ENCODE measurements at places on chromosomes 7 and 10.
A peak's percentile ranks its signal among the peaks of the same experiment; 100 is the strongest.

DNA sequence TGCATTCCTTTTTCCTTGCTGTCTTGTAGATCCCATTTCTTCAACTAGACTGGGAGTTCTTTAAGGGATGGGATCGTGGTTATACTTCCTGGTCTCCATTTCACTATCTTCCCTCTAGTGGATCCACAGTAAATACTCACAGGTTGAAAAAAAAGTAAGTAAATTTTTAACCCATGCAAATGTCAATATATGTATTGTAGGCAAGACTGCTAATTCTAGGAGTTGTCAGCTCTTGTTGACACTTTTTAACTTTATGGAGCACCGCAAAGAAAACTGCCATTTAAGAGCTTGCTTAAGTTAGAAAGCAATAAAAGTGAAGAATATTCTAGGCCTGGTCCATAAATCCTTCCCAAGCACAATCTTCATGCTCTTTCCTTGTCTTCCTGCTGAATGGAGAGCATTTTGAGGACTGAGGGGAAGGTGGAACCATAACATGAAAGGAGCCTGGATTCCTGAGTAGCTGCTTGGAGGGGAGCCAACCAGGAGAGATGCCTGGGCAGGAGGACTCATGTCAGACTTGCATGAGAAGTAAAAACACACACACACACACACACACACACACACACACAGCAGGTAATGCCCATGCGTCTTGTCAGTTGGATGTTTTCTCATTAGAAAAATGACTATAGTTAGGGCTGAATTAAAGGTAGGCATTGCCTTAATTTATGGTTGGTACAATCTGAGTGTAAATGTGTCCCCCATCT, 32.2 kb downstream of the VWA2 start:
- DNase-seq, result no peak

- peak; percentile 40 for DNase-seq
Observed at GRCh38 chr7:4204513-4205165, 477.5 kb upstream of the FOXK1 start.

GRCh38 chr10:29356931-29357330, 68.1 kb downstream of the LYZL1 start:
- DNase-seq, result no peak

- DNase-seq, result no peak
Observed at GRCh38 chr10:114905450-114905849, 32.5 kb upstream of the TRUB1 start.

- no peak for DNase-seq
Observed at GRCh38 chr10:122617476-122618270, 57.1 kb downstream of the DMBT1 start.

- DNase-seq, result no peak
Observed at GRCh38 chr10:43315535-43316207, 48.8 kb upstream of the RASGEF1A start.

- DNase-seq, result no peak
Observed at GRCh38 chr7:613442-614140, 93.9 kb upstream of the PDGFA start.

DNA sequence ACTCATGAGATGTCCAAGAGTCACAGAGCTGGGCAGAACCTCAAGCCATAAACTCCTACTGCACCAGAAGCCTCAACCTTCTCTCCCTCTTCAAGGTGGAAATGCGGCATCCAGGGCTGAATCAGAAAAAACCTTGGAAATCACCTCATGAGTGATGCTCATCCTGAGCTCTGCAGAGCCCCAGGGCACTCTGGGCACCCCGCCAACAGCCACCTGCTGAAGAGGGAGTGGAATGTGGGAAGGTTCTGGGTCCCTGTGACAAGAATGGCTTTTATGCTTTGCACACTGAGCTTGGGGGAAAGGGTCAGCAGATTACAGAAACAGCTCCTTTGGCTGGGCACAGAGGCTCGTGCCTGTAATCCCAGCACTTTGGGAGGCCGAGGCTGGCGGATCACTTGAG, 18.8 kb downstream of the NUDT1 start:
- no peak for DNase-seq

DNA sequence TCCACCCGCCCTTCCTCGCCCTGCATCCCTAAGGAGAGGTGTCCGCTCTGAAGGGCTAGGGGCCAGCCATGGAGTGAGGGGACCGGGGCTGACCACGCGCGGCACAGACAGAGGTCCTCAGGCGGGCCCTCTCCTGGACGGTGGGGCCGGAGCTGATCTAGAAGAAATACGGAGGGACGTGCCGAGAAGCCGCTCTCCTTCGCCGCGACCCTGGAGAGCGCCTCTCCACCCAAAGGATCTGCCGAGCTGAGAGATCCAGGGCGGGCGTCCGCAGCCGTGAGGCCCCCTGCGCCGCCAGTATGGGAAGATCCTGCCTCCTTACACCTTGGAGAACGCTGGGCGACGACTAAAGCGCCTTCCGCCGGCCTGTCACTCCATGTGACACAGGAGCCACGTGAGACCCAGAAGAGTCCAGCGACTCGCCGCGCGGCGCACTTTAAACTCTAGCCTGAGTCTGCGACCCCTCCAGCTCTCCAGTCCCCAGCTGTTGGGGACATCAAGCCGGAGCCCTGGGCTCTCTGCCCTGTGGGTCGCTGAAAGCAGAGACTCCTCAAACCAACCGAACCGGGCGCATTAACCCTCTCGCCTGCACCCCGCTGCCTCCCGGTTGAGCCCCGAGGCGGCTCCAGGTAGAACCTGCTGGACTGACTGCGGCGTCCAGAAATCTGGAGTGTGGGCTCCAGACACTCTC, 1.5 kb upstream of the SFMBT2 start:
- DNase-seq, result peak; percentile 59

All from activated naive CD8-positive, alpha-beta T cell treated with anti-CD3 and anti-CD28 coated beads, Interleukin-2, amount 50 U/mL, for 24 hours (primary cell).